Amniotic stem cell (primary cell): ENCODE measurements at places on chromosomes 12 and 14.

DNA sequence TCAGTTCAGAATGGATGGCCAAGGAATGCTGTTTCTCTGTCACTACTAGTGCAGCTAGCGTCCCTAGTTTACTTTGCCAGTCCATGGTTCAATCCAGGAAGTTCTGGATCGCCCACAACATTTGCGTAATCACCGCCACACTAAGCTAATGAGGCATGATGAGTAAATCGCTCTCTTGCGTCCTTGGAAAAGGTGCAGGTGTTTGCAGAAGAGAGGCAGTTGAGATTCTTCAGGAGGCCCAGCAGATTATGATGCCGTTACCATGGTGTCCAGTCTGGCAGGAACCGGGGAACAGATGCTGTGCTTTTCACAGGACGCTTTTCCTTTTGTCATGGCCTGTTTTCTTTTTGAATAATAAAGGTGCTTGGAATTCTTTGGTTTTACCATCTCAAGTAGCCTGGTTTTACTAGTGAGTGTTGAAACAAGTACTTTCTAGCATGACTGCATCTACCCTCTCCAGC is 9.0 kb downstream of the TPH2 start:
- DNase-seq: no peak

GRCh38 chr12:112948806-112949205 is 10.5 kb downstream of the OAS3 start:
- no peak for DNase-seq

DNA sequence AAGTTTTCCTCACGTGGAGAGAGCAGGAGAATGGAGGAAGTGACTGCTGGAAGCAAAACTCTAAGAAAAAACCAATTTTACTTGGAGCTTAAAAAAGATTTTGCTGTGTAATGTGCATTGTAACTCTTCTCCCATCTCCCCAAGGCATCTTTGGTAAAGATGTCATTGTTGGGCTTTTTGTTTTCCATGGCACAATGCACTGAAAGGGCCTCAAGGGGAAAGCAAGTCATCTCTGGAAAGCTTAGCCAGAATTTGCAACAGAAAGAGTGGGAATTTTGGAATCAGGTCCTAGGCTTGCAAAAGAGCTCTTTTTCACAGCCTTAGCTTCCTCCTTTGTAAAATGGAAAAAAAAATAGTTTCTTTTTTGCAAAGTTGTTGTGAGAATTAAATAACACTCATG is 7.9 kb upstream of the PPM1A start:
- DNase-seq: no peak

- DNase-seq: no peak
These were observed 7.0 kb downstream of the NUBPL start for GRCh38 chr14:31568161-31568560.

- no peak for DNase-seq
These were observed 180.8 kb downstream of the ZFP36L1 start for GRCh38 chr14:68612049-68612448.

DNA sequence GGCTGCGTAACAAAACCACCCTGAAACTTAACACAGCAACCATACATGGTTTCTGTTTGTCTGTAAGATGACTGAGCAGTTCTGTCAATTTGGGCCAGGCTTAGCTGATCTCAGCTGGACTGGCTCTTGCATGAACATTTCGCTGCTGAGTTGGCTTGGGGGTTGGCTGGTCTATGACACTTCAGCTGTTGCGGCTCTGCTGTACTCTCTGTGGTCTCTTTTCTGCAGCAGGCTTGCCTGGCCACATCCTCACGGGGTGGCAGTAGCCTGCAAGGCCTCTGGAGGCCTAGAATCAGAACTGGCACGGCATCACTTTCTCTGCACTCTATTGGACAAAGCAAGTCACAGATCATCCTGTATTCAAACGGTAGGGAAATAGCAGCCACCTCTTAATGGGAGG is 216.2 kb downstream of the BCL11B start:
- no peak for DNase-seq

- peak; percentile 48 for DNase-seq
These were observed 68.2 kb upstream of the BDKRB2 start for GRCh38 chr14:96136371-96137005.

- DNase-seq: no peak
These were observed 134.2 kb downstream of the ESRRB start for GRCh38 chr14:76510181-76510580.

- no peak for DNase-seq
These were observed 59.9 kb downstream of the SETD3 start for GRCh38 chr14:99420711-99421110.

GRCh38 chr12:92191061-92191460 is 45.4 kb upstream of the BTG1 start:
- DNase-seq: no peak

DNA sequence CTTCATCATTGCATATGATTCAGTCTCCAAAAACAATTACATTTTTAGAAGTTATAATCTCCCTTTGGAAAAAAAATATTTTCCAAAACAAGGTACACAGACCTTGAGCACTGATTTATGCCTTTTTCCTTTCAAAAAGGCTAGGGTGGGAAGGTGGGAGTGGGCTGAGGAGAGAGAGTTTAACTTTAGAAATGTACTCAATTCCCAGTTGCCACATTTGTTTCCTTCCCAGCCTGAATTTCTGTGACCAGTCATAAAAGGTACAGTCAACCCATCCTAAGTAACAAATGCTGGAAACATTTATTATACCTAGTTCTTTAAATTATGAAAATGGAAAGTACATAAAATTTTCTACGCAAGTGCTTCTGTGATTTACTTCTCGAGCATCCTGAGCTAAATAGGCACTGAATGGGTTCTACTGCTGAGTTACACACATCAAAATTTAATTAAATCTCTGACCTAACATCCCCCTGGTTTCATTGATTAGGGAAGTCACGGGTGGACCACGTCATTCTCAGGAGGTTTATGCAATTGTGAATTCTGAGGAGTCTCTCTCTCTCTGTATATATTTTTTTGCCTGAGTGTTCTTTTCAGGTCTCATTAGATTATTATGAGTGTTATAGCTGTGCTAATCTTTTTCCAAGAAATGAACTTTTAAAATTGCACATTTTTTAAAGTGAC is 371.8 kb downstream of the BTG1 start:
- no peak for DNase-seq

DNA sequence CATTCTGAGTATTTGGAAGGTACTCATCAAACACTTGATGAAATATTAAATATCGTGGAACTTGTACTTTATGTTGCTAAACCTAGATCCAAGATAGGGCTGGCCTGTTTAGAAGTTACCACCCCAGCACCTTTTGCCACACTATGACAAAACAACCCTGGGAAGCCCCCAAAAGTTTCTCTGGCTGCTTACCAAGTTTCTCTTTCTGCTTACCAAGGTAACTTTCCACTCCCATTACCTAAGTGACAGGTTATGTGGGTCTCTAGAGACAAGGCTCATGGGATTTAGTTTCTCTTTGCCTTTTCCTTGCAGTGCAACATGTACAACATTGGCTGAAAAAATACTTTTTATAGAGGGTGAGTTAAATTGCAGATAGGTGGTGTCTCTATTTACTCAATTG is 28.9 kb upstream of the PPM1A start:
- no peak for DNase-seq

DNA sequence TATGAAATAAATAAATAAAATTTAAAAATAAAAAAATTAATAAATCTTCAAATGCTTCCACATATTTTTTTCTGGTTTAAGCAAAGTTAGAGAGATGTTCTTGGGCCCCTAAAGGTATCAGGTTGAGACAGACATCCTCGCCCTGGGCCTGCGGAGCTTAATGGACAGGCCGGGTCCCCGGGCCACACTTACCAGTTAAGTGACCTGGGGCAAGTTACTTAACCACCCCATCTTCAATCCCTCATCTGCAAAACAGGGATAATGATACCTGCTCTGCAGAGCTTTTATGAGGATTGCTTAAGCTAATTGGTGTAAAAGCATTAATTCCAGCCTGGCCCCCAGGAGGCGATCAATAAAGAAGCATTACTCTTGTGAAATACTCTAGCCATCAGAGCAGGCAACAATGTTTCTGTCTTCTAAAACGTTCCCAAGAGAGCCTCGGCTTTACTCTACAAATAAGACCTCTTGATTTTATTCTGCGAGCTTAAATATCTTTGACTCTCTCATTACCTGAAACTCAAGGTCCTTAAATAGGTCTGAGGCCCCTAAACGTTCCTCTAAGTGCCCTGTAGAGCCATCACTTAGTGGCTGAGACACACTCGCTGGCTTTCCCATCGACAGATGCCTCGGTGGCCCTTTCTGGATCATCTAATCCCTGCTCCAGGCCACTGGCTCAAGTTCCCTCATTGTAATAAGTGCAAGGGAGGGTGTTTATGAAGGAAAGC is 81.1 kb upstream of the DIO3 start:
- DNase-seq: no peak

GRCh38 chr14:52954346-52955214 is 3.7 kb upstream of the FERMT2 start:
- no peak for DNase-seq

GRCh38 chr14:44620121-44621019 is 113.3 kb upstream of the FSCB start:
- no peak for DNase-seq

DNA sequence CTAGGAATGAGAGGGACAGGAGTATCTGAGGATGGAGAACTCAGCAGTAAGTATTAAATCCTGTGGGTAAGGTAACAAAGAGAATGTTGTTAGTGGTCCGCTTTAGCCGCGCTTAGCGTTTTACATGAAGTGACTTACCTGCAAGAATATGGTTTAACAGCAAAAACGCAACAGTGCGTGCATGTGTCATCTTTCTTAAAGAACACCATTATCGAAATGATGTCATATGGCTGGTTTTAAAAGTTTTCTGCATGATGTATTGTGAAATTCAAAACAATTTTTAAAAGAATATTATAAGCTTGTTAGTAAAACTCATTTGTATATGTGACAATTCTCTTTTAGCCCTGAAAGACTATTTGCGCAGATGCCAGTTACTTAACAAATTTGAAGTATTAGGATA is 1.7 kb downstream of the LEMD3 start:
- no peak for DNase-seq

- DNase-seq: no peak
These were observed 22.2 kb upstream of the TRPV4 start for GRCh38 chr12:109855377-109855776.

DNA sequence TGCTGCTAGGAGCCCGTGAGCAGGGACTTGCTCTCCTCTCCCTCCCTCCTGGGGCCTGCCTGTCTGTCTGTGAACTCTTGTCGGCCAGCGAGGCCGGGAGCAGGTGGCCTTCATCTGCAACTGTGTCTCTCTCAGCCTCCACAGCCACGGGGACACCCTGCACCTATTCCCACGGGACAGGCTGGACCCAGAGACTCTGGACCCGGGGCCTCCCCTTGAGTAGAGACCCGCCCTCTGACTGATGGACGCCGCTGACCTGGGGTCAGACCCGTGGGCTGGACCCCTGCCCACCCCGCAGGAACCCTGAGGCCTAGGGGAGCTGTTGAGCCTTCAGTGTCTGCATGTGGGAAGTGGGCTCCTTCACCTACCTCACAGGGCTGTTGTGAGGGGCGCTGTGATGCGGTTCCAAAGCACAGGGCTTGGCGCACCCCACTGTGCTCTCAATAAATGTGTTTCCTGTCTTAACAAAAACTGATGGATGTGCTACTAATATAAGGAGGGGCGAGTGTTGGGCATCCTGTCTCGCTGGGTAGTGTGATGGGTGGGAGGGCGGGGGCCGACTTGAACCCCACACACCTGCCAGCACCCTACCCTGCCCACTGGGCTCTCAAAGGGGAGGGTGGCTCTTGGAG is 34.8 kb downstream of the MEG3 start:
- no peak for DNase-seq

- no peak for DNase-seq
These were observed 41.8 kb upstream of the CLEC14A start for GRCh38 chr14:38297681-38298080.

- no peak for DNase-seq
These were observed 108.2 kb upstream of the CCDC91 start for GRCh38 chr12:28082096-28082495.

GRCh38 chr14:32980902-32981501 is 42.3 kb downstream of the NPAS3 start:
- DNase-seq: no peak

GRCh38 chr12:95192271-95192670 is 25.0 kb downstream of the FGD6 start:
- no peak for DNase-seq

DNA sequence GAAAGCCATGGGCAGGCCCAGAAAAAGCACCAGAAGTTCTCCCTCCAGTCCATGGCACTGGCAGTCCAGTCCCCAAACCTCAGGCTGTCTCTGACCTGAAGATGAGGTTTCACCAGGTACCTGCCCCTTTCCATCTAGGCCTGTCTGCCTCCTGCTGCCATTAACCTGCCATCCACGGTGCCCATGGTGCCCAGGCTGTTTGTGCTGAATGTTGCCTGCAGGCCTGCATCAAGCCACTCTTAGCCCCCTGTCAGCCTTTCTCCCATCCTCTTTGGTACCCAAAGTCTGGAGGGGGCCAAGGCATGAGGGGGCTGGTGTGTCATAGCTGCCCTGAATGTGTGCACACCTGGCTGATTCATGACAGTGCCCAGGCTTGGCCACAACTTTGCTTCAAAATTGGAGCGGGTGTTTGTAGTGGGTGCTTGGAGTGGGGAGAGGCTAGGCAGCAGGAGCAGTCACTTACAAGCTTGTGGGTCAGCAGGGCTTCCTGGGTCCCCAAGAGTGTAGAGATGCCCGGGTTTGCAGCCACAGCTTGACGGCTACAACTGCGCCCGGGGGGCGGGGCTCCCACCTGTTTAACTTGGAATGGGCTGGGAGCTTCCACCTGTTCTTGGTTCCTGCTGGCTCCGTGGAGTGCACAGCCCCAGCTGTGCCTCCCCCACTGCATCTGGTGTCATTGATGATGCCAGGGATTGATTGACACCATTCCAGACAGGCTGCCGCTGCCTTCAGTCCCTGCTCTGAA is 88.5 kb downstream of the GPHN start:
- DNase-seq: no peak

GRCh38 chr12:92539976-92540781 is 162.6 kb upstream of the PLEKHG7 start:
- no peak for DNase-seq

- no peak for DNase-seq
These were observed 35.9 kb upstream of the FOS start for GRCh38 chr14:75242546-75243273.

- no peak for DNase-seq
These were observed 79.3 kb upstream of the TSPAN8 start for GRCh38 chr12:71237128-71237527.

DNA sequence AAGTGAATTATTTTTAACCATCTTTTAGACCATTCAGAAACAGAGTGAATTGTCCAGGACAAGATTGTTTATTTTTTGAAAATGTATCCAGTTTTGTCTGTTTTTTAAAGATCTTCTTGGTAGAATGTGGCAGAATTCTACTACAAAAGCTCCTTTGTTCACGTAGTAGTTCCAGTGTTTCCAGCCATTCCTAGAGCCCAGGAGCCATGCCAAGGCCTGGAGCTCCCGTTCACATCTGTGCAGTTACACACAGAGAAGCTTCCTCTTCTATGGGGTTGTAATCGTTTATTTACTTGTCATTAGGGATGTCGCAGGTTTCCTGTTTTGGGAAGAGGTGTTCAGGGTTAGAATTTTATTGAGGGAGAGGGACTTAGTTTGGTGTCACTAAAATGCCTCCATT is 409.8 kb downstream of the NPAS3 start:
- DNase-seq: no peak

GRCh38 chr12:26823390-26823789 is 9.6 kb downstream of the ITPR2 start:
- DNase-seq: no peak

- DNase-seq: no peak
These were observed 25.8 kb downstream of the GPR135 start for GRCh38 chr14:59439256-59439965.

GRCh38 chr12:45355730-45356129 is 139.8 kb downstream of the ANO6 start:
- no peak for DNase-seq
